ENCODE measurements at places on chromosomes 12 and 14. TPM values are rescaled to one million over a fixed set of nuclear protein-coding genes. Genes with fewer than 3 reads are reported as not detected.

The BBOF1 gene
- total RNA-seq, result 3.1 TPM

The DEPDC4 gene
- total RNA-seq, result 0.82 TPM

The PLXNC1 gene
- 13.4 TPM for total RNA-seq

The CLEC2D gene
- total RNA-seq, result 12.4 TPM

The ENDOU gene
- total RNA-seq, result 16.4 TPM

The LACRT gene
- not detected for total RNA-seq

The PRIMA1 gene
- 2.4 TPM for total RNA-seq

The RDH12 gene
- total RNA-seq, result 0.10 TPM

The CEBPE gene
- not detected for total RNA-seq

The TCHP gene
- total RNA-seq, result 9.7 TPM

The SHMT2 gene
- total RNA-seq, result 70.1 TPM

The TMEM229B gene
- 1.6 TPM for total RNA-seq

The CHMP4A gene
- total RNA-seq, result 47.6 TPM

The SSPN gene
- total RNA-seq, result 177 TPM

The TPPP2 gene
- total RNA-seq, result not detected

The PTGR2 gene
- 7.5 TPM for total RNA-seq

The NFATC4 gene
- total RNA-seq, result 56.6 TPM

The INF2 gene
- total RNA-seq, result 39.3 TPM

The PIANP gene
- total RNA-seq, result 1.6 TPM
